CD4-positive, alpha-beta T cell treated with Interleukin-15 for 1 hour (primary cell): ENCODE measurements at places on chromosomes 12 and 14.

DNA sequence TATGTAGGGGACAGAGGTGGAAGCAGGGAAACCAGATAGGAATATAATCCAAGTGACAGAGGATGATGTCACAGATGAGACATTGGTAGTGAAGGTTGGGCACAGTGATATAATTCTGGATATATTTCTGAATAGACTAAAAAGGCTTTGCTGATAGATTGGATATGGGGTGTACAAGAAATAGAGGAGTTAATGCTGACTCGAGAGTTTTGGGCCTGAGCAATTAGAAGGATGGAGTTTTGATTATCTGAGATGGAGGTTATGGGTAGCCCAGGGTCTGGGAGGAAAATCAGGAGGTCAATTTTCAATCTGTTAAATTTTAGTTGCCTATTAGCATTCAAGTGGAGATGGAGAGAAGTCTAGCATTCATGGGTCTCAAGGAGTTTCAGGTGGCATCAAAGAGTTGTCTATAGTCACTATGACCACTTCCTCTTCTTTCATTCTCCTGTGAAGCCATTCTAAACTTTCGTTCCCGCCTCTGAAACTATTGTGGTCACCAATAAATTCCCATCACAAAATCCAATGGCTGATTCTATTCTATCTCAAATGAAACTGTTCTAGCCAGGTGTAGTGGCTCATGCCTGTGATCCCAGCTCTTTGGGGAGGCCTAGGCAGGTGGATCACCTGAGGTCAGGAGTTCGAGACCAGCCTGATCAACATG, 10.6 kb upstream of the ANO6 start:
- no peak for DNase-seq

DNA sequence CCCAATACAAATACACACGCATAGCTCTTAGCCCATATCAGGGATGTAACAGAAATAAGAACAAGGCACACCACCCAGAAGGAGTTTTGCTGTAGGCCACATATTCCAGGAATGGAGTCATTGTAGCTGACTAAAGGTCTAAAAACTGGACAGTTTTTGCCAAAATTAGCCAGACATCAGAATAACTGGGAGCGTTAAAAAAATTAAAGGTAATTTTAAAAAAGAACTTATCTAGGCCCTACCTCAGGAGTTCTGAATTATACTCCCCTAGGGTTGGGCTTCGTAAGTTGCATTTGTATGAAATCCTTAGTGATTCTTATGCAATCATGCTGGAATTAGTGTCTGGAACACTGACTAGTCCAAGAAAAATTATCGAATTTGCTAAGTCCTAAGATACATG, 987.7 kb downstream of the GALC start:
- DNase-seq = no peak

DNA sequence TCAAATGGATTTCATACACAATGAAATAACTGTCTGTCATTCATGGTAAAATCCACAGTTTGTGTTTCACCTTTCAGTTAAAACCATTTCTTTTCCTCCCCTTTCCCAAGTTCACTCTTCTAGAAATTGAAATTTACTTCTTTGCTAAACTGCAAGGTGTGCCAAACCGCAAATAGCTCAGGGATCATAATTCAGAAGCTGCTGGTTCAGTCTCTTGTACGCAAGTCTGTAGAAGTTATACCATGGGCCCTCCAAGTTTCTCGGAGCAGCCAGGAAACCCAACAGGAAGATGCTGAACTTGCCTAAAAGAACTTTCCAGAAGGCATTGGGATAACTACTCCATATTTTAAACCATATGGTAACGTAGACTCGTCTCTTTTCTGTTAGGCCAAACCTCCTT, 268.9 kb downstream of the FLRT2 start:
- DNase-seq = no peak

DNA sequence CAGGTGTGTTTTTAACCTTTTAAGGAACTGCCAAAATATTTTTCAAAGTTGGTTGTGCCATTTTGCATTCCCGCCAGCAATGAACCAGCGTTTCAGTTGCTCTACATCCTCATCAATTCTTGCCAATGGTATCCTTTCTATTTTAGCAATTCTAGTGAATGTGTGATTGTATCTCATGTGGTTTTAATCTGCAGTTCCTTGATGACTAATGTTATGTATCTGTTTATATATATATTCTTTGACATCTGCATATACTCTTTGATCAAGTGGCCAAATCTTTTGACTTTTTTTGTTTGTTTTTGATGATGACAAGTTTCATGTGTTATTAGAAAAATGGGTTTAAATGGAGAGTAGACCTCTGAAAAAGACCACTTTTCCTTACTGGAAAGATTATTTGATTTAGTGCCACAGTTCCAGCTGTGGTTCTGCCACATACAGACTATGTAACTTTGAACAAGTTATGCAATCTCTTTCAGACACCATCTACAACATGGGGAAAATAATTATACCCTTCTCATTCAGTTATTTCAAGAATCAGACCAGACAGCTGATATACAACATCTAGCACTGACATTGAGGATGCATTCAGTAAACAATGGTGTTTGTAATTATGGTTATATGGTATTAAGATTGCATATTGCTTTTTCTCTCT, 146.3 kb upstream of the CNOT2 start:
- no peak for DNase-seq

GRCh38 chr12:125424909-125425308, 359.7 kb downstream of the AACS start:
- no peak for DNase-seq

- DNase-seq = no peak
Observed at GRCh38 chr14:101179691-101180211, 276.2 kb upstream of the RTL1 start.

- DNase-seq = peak; percentile 28
Observed at GRCh38 chr12:116609319-116610114, 50.3 kb downstream of the MAP1LC3B2 start.

GRCh38 chr14:51653775-51654532, 2.2 kb downstream of the FRMD6 start:
- no peak for DNase-seq

DNA sequence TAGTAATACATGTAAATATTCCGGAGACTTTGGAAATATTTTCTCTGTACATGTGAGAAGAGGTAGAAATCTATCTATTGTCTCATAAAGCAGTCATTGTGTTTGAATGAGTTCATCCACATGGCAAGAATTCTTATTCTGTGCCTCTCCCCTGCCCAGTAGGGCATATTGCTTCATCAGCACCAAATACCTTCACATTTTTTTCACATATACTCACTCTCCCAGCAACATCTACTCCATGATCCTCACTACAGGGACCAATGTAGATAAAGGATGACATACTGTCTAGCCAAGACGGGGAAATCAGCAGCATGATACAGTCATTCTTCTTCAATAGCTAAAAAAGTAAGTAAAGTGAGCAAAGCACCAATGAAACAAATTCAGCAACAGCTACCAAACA, 1.3 kb upstream of the TAS2R14 start:
- no peak for DNase-seq

DNA sequence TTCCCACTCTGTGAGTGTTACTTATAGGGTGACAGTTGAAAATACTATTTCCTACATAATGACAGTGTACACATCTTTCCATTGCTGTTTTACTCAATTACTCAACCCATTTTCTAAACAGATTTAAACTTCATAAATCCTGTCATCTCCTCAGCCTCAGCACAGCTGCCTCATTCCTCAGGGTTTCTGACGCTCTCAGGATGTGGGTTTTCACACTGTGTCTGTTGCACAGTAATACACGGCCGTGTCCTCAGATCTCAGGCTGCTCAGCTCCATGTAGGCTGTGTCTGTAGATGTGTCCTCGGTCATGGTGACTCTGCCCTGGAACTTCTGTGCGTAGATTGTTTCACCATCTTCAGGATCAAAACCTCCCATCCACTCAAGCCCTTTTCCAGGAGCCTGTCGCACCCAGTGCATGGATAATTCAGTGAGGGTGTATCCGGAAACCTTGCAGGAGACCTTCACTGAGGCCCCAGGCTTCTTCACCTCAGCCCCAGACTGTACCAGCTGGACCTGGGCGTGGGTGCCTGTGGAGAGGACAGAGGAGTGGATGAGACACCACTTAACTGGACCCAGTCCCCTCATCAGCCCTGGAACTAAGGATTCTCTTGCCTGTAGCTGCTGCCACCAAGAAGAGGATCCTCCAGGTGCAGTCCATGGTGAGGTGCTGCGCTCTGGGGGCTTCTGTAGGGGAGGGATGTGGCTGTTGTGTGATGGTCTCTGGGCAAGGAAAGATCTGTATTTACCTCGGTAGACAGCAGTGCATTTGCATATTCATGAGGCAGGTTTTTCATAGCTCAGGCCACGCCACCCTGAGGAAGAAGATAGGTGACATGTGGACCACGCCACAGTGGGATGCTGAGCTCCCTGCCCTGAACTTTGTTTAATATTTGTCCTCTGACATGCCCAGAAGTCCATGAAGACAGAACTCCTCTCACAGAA, 750.2 kb downstream of the TMEM121 start:
- no peak for DNase-seq

- DNase-seq = no peak
Observed at GRCh38 chr12:132078190-132078589, 65.9 kb downstream of the DDX51 start.

DNA sequence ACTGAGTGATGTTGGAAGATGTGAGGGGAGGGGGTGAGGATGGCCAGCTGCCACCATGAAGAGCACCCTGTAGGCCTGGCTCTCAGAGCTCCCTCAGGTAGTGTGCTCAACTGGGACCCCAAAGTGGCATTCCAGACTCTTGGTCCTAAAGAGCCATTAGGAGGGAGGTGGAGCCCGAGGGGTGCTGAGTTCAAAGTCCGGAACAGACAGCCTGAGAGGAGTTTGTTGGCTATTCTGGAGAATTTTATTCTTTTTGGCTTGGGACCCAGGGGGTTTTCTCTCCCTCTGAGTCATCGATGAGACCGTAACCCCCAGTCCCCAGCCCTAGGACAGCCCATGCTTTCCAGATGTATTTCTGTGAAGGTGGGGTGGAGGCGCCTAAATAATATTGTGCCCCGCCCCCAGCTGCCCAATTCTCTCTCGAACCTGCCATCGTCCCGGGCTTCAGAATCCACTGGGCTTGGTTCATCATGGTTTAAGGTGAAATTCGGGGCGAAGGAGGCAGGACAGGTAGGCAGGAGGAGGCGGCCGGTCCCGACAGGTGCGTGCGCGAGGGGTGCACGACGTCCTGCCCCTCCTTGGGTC, 690 bp upstream of the RBP5 start:
- no peak for DNase-seq

- no peak for DNase-seq
Observed at GRCh38 chr12:49264466-49264872, 413 bp upstream of the TUBA1C start.

- no peak for DNase-seq
Observed at GRCh38 chr14:33504246-33505099, 446.4 kb downstream of the EGLN3 start.

- DNase-seq = no peak
Observed at GRCh38 chr14:64700894-64701293, 3.3 kb upstream of the PLEKHG3 start.

GRCh38 chr14:101351146-101351545, 210.1 kb upstream of the DIO3 start:
- no peak for DNase-seq

DNA sequence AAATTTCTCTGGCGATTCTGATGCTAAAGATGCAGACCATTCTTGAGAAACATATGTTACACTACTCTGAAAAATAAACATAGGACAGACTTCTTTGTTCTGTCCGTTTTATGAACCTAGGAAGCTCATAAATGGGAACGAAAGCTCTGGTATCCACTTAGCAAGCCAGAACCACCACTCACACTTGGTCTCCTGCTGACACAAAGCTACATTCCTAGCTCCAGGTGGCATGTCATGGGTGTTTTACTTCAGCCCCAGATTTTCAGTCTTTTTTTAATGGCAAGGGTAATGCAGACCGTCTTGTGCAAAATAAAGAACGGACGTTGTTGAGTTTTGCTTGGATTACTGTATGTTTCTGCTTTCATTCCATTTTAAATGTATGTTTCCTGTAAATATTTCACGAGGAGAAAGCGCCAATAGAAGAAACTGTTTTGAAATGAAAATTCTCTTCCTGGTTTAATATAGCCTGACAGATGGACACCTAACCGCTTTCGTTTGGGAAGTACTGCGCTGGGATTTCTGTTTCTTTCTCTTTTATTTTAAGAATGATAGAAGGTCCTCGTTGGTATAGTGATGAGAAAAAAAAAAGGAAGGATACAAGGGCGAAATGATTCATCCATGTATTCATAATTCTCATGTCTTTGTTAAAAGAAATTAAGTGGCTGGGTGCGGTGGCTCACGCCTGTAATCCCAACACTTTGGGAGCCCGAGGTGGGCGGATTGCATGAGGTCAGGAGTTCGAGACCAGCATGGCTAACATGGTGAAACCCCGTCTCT, 871 bp upstream of the COQ5 start:
- DNase-seq = no peak

DNA sequence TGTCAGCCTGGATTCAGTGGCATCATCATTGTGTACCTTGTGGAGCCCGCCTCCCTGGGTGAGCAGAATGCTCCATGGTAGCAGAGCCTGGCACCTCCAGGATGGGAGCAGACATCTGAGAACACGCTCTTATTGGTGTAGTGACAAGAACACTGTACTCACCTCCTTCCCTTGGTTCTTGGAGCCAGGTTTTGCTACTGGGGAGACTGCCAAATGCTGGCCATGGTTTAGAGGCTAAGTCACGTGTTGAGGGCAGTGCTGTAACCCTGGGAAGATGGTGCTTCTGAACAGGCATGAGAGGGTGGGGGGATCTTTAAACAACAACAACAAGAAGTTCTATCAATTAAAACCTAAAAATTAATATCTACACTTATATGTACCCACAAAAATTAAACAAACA, 47.6 kb upstream of the ASPG start:
- DNase-seq = no peak

DNA sequence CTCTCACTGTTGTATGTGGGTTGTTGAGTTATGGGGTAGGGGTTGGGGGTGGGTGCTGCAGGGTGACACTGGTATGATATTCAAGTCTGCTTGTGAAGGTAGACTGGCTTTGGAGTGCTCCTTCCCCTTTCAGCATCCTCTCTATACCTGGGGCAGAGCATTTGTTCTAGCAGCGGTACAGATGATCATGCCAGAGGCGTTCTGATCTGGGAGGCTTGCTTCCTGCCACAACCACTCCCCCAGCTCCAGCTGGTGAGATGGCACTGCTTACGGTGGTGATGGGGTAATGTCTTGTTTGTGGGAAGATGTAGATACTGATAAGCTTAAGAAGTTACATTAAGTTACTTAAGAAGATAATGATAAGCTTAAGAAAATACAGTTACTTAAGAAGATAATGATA, 131.8 kb downstream of the ERC1 start:
- DNase-seq = peak; percentile 51

- no peak for DNase-seq
Observed at GRCh38 chr14:68088451-68088854, 268.9 kb downstream of the RAD51B start.

GRCh38 chr12:16607906-16608775, 2.2 kb upstream of the LMO3 start:
- DNase-seq = no peak

- no peak for DNase-seq
Observed at GRCh38 chr12:98814254-98814653, 169.2 kb downstream of the APAF1 start.

- DNase-seq = no peak
Observed at GRCh38 chr14:31419967-31420318, 407 bp downstream of the HEATR5A start.

GRCh38 chr14:68199554-68200151, 380.1 kb downstream of the RAD51B start:
- DNase-seq = no peak

- DNase-seq = no peak
Observed at GRCh38 chr12:84816916-84817695, 95.5 kb downstream of the SLC6A15 start.
